ENCODE measurements at places on chromosomes 5 and 9. TPM values are rescaled to one million over a fixed set of nuclear protein-coding genes. Genes with fewer than 3 reads are reported as not detected.

MTRR gene
- 39.1 TPM for total RNA-seq

FOXI1 gene
- total RNA-seq: not detected

- DNase-seq: no peak
These were observed 48.6 kb downstream of the SEMA4D start for GRCh38 chr9:89449261-89449671.

- no peak for DNase-seq
These were observed 42.7 kb upstream of the NFIB start for GRCh38 chr9:14356351-14357265.

DNA sequence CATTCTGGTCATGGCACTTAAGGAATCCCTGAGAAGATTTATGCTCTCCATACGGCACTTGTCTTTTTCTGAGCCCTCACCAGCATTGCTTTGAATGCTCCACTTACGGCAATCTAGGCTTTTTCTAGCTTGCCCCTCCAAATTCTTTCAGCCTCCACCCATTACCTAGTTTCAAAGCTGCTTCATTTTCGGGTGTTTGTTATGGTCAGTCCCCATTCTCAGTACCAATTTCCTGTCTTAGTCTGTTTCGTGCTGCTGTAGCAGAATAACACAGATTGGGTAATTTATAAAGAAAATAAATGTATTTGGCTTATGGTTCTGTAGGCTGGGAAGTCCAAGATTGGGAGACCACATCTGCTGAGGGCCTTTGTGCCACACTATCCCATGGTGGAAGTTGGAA lies 42.0 kb downstream of the ARHGEF28 start:
- DNase-seq: no peak

DNA sequence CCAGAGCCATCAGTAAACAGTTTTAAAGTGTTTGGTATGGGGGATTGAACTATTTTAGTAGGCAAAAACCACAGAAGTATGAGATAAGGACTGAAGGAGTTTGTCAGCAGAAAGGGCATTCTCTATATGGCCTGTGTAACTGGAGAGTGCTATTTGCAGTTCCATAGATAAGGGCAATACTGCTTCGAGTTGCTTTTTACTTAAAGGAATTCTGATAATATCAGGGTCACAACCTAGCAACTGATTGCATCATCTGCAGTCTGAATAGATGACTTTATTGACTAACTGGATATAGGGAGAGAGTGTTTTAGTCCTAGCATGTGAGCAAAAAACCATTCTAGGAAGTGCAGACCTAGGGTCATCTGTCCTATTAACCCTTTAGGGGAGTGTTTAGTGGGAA lies 645.2 kb upstream of the PTPRD start:
- DNase-seq: no peak

DNA sequence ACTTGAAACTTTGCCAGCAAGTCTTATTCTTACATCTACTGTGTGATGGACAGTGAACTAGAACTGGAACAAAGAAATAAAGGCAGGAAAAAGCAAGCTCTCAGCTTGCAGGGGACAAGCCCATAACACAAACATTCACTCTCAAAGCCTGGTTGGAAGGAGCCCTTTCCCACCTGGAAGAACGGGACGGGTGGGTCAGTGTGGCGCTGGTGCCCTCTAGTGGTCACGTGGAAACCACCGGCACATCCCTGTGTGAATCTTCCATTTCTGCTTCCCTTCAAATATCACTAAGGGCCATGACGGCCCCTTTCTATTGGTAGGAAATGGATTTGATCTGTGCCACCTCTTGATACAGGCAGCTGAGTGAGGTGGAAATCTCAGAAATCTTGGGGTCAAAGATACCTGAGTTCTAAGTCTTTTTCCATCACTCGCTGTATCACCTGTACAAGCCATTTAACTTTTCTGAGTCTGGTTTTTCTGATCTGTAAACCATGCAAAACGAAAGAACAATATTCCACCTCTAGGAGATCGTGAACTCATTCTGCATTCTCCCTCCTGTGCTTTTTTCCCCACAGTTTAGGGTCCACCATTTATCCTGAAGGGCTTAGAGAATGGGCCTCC lies 211.6 kb downstream of the MSX2 start:
- DNase-seq: peak; percentile 83
